ENCODE measurements at places on chromosomes 2 and 18.

- no peak for DNase-seq
These were observed 1583.7 kb upstream of the CELF4 start for GRCh38 chr18:39149211-39149806.

- DNase-seq: no peak
These were observed 116.6 kb upstream of the CNTNAP5 start for GRCh38 chr2:123908522-123908921.

DNA sequence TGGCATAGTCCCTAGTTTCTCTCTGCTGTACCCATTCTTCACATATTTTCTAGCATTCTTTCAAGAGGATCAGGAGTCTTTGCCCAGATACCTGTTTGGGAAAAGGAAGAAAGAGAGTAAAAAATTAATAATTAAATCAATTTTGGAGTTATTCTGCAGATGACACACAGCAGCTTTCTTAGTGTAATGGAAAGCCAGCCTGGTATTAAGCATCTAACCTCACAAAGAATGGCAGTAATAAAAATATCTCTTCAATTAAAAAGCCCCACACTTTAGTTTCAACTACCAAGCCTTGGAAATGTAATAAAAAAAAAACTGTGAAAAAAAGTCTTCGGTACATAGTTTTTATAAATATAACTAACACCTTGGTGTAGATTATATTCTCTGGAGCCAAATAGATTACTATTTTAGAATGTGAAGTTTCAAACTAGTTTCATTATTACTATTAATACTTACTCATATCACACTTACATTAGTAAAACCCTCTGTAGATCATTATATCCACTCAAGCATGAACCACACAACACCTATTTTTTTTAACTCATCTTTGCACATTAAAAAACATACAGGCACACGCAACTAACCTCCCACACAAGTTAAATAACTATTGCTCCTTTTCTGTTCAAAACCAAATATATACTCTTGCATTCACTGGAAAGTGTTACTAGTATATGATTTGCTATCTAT, 90.9 kb downstream of the GPD2 start:
- DNase-seq: no peak

DNA sequence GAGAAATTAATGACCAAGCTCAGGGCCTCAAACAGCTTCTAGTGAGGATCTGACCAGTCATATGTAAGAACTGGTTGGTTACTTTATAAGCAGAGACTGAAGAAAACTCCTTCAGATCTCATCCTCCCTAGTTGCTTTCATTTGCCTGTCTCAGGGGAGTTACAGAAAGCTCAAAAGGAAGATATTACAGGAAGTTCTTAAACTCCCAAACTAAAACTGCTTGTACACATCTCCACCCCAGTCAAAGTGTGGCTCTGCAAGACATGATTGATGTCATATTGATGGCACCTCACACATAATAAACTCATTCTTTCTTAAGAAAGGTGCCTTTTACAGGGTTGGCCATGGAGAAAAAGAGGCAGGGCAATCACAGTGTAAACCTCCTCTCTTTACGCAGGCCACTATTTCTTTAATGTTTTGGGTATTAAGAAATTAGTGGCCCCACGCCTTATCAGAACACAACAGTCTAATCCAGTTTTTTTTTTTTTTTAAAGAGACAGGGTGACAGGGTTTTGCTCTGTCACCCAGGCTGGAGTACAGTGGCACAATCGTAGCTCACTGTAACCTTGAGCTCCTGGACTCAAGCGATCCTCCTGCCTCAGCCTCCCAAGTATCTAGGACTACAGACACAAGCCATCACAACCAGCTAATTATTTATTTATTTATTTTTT, 62.6 kb upstream of the STK17B start:
- DNase-seq: no peak

- no peak for DNase-seq
These were observed 18.4 kb downstream of the FN1 start for GRCh38 chr2:215417400-215417951.

DNA sequence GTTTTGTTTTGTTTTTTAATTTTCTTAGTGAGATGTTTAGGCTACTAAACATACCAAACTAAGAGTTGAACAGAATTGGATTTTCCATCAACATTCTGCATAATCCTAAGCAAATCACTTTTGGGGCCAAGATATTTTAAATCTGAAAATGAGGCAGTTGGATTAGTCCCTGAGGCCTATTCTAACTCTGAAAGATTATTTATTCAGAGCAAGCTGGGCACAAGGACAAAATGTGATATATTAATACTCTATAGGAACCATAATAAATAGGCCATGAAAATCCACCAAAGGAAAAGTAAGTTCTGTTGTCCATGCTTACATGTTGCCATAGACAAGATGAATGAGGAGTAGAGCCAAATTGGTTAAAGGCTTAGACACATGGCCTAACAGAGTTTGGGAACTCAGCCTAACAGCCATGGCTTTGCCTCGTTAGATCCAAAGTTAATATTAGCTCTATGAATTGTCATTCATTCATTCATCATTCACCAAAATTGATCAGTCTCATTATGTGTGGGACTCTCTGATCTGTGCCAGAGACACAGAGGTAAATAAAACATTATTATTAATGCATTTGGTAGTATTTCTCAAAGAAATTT, 183.5 kb downstream of the SCG2 start:
- no peak for DNase-seq

GRCh38 chr2:105953942-105954341, 209.2 kb downstream of the NCK2 start:
- DNase-seq: no peak

- DNase-seq: no peak
These were observed 115.4 kb upstream of the ZNF521 start for GRCh38 chr18:25467226-25467987.

DNA sequence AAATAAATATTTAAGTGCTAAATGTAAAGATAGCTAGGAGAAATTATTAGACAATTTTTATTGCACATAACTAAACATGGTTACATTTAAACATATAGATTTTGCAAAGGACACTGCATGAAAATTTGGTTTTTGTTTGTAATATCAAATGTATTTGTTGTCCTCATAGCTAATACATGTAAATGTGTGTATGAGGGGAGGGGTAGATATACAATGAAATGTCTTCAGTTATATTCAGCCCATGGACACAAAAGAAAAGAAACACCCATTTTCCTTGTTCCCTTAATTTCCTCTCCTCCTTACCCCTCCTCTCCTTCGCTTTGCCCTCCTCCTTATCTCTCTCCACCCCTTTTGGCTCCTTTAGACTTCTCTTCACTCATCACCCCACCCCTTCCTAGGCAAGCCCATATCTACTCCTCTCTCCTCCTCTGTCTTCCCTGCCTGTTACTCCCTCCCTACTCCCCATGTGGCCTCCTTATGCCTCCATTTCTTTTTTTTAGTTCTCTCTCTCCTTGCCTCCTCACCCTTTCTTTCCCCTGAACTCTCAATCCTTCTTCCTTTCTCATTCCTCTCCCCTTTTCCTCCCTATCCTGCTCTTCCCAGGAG, 1.4 kb downstream of the COL3A1 start:
- no peak for DNase-seq

DNA sequence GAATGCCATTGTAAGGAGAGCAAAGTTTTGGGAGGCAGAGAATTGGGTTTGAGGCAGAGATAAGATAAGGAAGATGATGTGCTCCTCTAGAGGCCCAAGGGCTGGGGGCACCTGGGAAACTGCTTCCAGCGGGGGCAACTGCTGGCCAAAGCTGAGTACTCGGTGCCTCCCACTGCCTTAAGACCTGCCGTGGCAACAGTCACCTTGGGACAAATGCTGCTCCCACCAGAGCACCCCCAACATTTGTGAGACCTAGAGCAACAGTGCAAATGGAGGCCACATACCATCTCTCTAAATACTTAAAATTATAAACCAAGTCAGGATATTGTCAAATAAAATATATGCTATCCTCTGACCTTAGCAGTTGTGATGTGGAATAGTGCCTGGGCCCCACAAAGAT, 127.1 kb downstream of the CAPN13 start:
- DNase-seq: no peak

GRCh38 chr2:29763371-29763770, 158.0 kb downstream of the ALK start:
- no peak for DNase-seq

- DNase-seq: no peak
These were observed 474.8 kb downstream of the ARHGAP15 start for GRCh38 chr2:143603846-143604565.

DNA sequence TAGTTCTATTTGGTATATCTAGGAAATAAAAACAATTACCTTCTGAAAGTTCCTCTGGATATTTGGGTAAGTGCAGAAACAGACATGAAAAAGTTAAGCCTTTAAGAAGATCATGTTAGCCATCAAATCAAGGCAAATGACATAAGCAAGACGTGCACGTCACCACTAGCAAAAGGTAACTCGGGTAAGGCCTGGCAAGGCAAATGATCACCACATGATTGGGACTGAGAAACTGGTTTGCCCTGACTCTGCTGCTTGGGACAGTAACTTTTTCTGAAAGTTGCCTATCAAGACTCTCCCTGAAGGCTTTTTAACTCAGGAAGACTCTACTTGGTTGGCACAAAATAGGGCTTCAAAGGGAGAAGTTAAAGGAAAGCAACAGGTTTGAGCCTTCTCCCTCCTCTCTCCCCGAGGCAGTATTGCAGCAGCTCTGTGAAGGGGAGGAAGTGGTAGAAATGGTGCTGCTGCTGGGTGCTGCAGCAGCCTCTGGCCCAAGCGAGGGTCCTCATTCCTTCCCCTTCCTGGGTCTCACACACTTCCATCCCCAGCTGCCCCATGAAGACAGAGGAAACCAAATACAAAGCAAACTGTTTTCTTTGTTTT, 17.1 kb upstream of the TMEM237 start:
- DNase-seq: no peak

GRCh38 chr2:110707386-110707965, 24.9 kb upstream of the ACOXL start:
- no peak for DNase-seq

GRCh38 chr18:60053747-60054304, 154.0 kb downstream of the PMAIP1 start:
- no peak for DNase-seq

DNA sequence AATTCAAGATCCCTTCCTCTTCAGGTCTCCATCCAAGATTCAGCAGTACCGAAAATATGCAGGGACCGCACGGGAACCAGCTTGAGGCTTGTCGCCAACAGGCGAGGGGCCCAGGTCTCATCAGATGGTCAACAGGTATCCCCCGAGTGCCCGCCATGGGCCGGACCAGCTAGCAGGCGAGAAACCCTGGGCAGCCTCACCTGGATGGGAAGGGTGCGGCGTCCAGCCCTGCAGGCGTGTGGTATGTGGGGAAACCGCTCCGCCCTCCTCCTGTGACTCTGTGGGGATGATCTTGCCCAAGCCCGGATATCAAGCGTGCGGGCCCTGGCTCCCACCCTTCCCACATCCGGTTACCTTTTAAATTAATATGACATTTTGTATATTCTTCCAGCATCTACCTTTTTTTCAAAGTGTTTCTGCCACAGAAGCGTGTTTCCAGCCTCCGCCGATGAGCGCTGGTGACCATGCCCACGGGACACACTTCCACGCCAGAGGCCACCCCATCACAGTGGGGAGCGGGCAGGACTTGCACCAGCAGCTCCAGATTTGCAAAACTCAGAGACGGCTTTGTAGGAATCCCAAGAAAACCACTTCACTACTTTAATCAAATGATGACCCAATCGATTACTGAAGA, 33.2 kb downstream of the ZNF516 start:
- no peak for DNase-seq

DNA sequence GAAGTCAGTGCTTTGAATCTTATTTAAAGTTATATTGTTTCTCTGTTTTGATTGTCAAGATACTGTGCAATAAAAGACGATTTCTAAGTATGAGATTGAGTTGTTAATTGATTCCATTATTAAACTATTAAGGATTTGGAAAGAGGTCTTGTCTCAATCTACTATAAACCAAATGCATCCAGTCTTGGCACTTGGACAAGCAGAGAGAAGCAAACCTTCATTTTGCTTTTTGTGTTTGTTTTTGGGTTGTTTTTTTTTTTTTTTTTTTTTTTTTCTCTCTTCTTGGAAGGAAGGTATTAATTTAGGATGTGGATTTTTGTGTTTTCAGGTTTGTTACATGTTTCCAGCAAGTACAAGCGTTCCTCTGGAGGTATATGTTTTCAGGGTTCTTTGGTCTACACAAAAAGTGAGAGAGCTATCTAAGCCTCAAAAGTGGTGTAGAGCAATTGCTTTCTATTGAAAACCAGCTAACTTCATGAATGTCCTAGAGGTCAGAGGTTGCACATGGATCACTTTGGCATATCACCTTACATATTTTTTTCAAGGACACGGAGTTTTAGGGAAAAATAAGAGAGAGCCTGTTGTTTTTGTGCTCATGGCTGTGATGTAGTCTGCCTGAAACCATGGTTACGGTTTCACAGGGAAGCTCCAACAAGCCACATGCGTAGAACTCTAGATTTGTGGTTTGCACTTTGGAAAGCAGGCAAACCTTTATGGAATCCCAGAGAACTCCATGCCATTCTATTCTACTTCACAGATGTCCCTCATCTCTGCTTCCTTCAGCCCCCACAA, 1.8 kb downstream of the PRKCE start:
- DNase-seq: no peak

DNA sequence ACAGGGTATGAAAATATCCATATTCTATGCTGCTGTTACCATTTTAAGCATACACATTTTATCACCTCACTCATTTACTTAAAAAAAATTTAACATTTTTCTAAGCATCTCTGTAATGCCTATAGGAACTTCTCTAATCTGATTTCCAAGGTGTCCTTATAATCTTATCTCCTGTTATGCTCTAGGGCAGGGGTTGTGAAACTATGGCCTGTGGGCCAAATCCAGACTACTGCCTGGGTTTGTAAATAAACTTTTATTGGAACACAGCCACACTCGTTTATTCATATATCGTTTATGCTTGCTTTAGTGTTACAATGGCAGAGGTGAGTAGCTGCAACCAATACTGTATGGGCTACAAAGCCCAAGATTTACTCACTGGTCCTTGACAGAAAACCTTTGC, 151.6 kb downstream of the RAPGEF4 start:
- no peak for DNase-seq

All from stimulated activated CD4-positive, alpha-beta T cell treated with anti-CD3 and anti-CD28 coated beads, Interleukin-1b, Interleukin-23, amount 100 ng/mL, for 4 hours (primary cell).